AG10803 (cell line): ENCODE measurements at places on chromosomes 3 and 15.

DNA sequence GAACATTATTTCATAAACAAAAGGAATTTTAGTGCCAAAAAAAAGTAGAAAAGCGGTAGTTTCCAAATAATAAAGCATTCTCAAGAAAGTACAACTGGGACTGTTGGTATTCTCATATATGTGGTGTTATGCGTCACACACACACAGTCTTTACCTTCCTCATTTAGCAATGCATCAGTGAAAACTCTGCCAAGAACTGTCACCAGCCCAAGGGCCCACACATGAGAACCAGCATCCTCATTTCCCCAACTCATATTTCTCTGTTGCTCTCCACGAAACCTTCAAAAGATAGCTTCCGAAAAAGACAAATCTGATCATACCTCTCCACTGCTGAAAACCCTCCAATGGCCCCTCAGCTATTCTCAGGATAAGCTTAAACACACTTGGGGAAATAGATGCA is 150.7 kb downstream of the CADPS start:
- no peak for DNase-seq

DNA sequence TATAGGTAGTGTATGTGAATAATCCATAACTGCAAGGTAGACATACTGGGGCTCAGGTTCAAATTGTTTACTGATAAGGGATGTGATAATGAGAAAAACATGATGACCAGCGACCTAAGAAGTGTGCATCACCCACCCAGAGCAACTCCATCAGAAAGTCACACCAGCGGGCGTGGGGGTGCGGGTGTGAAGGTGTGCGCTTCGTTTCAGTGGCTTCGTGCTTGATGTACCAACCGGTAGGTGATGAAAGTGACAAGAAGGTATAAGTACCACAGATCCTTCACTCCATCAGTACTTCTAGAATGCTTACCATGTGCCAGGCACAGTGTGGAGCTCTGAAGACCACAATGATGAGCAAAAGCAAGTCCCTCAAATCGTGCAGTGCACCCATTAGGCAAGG is 11.2 kb downstream of the ANP32A start:
- DNase-seq, result no peak

DNA sequence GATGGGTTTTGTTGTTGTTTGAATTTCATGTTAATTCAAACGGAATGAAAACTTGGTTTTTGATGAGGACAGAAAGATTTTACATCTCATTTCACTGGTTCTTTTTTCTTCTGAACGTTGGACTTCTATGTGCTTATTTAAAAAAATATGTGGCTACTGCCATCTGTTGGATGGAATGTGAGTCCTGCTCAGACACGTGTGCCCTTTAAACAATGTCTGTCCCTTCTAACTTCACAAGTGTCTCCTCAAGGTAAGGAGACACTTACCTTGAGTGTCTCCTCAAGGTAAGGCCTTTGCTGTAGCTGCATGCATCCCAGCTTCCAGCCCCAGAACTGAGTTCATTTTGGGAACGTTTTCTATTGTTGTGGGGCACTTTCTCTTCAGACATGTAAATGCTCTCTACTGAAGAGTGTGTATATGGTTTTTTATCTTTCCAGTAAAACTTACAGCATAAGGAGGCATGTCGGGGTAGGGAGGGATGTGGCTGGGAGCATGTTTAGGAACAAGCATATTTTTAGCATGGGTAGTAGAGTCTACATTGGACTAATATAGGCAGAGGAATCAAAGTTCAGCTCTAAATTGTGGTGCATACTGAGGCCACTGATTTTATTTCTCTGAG is 63.1 kb upstream of the UBE3A start:
- DNase-seq, result peak; percentile 35

DNA sequence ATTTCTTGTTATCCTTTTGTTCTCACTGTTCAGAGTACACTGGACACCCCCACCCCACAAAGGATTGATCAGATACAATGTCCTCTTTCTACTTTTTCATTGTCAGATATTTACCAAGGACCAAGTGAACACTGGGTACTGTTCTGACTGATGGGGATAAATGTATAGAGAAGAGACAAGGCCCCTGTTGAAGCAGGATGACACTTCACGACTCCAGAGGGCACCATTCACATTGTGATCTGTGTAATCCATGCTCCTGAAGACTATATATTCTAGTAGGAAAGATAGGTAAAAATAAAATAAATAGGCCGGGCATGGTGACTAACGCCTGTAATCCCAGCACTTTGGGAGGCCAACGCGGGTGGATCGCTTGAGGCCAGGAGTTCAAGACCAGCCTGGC is 7.2 kb upstream of the CRYGS start:
- no peak for DNase-seq

DNA sequence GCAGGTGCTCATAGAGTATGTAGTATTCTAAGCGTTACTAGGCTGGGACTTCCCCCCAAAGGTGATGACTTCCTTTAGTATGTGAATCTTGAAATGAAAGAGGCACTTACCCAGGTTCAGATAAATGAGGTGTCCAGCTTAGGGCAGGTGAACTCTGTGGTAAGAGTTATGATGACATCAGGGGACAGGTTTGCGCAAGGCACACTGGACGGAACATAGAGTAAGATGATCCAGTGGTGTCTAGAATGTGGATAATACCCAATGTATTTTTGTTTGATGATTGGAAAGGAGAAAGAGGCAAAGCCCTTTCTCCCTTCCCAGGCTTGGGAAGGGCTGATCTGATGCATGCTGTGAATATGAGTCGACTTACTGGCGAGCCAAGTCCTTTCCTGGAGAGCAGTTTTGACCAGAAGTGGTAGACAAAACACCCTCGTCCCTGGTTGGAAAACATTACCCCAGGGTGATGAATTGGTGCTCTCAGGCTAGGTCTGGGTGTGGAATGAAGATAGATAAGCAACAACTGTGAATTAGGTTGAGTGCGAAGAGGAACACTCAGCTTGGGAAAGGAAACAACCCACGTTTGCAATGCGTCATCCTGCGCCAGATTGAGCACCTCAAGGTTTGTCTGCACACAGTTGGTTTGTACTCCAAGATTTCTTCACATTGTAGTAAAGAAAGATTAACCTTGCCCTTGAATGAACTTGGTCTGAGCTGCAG is 124.2 kb downstream of the GHSR start:
- peak; percentile 60 for DNase-seq

DNA sequence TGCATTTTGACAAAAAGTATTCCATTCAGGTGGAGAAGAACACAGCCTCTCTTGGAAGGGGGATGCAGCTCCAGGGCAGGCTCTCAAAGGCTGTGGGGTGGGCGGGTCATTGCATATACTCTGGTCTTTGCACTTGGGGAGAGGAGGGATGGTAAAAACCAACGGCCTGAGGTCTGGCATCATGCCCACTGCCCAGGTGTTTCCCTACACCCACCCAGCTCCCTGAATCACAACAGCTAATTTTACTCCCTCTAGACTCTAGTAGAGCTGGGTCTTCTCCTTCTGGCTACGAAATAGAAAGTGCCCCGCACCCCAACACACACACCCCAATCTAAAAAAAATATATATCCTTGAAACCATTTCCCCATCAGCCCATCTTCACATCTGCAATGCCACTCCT is 1.0 kb downstream of the MYLK start:
- no peak for DNase-seq

DNA sequence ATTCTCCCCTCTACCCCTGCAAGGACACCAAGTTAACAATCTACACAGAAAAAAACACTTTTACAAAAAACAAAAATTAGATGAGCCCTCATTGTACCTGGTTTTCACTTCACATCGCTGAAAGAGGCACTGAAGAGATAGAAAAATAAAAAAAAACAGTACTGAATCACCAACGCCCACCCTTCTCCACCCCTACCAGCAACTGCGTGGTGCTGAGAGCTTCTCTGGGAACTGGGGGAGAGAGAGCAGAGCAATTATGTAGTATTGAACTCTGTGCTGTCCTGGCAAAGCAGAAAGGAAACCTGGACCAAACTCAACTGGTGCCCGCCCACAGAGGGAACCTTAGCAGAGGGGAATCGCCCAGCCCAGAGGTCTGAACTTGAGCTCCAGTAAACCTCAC is 44.6 kb downstream of the WDR49 start:
- DNase-seq, result no peak

- no peak for DNase-seq
These were observed 4.8 kb upstream of the PCSK6 start for GRCh38 chr15:101494251-101494796.

GRCh38 chr3:72177075-72178050 is 392.4 kb upstream of the PROK2 start:
- peak; percentile 74 for DNase-seq

DNA sequence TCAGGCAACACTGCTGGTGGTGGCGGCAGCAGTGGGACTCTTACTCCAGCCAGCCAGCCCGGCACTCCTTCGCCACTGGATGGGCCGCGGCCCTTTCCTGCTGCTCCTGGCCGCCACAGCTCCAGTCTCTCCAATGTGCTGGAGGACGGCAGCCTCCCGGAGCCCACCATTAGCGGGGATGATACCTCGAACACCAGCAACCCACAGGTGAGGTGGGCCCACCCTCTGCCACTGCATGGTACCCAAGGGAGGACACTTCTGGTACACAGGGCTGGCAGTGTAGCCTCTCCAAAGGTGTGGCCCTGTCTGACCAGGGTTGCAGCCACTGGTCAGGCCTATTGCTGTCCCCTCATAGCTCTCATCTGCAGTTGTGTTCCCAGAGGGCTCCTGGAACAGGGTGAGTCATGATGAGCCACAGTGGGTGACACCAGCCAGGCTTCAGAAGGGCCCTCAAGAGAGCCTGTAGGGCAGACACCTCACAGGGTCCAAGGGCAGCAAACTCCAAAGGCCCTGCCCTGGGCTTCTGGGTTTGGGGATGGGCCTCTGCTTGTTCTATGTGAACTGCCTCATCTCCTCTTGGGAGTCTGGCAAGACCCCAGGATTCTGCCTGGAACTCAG is 20.8 kb downstream of the NBEAL2 start:
- no peak for DNase-seq

DNA sequence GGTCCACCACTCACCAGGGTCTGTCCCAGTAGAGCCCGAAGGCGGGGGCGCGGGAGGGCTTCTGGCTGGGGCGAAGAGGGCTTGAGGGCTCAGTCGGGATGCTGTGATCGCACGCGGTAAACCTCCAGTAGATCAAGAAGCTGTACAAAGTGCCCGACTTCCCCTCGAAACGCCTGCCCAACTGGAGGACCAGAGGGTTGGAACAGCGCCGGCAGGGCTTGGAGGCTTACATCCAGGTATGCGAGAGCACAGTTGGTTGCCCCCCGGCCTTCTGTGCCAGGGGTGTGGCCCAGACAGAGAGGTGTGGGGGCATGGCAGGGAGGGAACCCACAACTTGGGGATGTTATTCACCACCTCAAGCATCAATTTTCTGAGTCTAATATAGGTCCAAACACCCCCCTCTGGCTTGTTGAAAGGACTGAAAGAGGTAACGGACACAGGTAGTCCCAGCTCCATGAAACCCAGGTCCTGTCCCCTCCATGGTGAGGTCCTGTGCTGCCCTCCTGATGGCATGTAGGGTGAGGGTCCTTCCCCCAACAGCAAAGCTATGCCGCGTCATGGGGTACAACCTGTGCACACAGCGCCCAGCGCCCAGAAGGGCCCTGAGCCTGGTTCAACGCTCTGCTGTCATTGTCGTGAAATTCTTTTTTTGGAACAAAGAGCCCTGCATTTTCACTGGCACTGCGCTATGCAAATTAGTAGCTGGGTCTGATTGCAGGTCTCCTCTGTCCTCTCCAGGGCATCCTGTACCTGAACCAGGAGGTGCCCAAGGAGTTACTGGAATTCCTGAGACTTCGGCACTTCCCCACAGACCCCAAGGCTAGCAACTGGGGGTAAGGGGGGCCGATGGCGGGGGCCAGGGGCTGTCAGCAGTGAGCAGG is 1.2 kb downstream of the SNX22 start:
- DNase-seq, result no peak

- DNase-seq, result peak; percentile 97
These were observed 14.2 kb upstream of the CLEC3B start for GRCh38 chr3:45011756-45012508.

GRCh38 chr15:66293419-66294156 is at the start of gene DIS3L:
Gene DIS3L (plus strand): TSS chr15:66293568. CDS start chr15:66293597, 29 bp downstream.
- peak; percentile 48 for DNase-seq

- no peak for DNase-seq
These were observed 15.0 kb downstream of the FBLN2 start for GRCh38 chr3:13563911-13564310.

DNA sequence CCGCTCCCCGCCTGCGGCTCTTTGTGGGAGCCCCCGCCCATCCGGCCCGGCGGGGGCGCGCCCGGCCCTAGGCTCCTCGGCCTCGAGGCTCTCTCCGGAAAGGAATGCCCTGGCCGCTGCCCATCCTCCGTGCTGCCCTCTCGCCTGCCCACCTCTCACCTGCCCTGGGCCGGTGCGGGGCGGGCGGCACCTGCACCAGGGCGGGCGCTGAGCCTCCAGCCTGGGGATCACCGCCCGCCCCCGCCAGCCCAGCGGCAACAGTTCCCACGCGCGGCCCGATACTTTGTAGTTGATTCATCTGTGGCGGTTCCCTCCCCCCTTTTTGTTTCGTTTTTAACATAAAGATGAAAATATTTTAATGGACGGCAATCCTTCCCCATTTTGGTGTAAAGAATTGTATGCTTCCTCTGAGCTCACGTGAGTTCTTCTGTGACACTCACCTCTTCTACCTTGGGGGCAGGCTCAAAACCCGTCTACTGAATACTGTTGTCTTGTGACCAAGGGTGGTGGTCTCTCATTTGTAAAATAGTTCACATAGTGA is 1.9 kb downstream of the KLF13 start:
- DNase-seq, result peak; percentile 31

- DNase-seq, result no peak
These were observed 17.5 kb downstream of the C2CD4B start for GRCh38 chr15:62147551-62147950.

DNA sequence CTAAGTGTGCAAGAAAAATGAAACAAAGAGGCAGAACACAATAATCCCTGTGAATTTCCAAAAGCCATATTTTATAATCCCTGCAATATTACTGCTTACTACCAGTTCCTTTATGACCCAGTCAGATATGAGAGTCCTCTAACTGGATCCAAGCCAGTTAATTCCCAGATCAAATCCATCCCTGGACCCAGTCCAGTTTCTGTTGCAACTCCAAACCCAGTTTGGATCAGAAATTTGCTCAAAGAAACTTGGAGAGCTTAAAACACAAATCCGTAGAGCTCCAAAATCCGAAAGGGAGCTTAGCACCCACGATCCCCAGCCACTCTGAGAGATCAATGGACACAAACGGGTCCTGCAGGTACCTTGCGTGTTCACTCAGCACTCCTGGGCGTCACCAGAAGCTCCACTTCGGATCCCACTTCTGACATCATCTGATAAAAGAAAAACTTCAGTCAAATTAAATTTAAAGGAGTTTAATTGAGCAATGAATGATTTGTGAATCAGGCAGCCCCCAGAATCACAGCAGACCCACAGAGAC is 32.6 kb upstream of the THUMPD3 start:
- DNase-seq, result no peak

DNA sequence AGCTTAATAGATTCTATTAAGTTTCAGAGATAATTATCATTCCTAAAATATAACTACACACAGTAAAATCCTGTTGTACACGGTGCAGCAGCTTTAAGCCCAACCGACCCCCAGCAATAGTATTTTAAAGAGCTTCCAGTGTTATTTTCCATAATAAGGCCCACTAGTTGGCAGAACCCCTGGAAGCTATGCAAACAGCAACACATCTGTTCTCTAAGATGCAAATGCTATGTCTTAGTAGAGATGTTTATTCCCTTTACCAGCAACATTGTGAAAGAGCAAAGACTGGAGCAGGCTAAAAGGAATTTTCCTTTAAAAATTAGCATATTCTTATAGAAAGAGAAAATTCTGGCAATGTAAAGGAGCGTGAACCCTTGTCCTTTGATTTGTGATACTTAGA is 819.7 kb upstream of the ALCAM start:
- DNase-seq, result no peak
